ENCODE measurements at places on chromosomes 3 and 15.

- no peak for DNase-seq
Measured at GRCh38 chr3:169058681-169059080, 604.8 kb downstream of the MECOM start.

GRCh38 chr3:189394599-189395121 lies 222.9 kb downstream of the TPRG1 start:
- DNase-seq, result no peak

GRCh38 chr15:29860872-29861271 lies 38.6 kb upstream of the TJP1 start:
- no peak for DNase-seq

DNA sequence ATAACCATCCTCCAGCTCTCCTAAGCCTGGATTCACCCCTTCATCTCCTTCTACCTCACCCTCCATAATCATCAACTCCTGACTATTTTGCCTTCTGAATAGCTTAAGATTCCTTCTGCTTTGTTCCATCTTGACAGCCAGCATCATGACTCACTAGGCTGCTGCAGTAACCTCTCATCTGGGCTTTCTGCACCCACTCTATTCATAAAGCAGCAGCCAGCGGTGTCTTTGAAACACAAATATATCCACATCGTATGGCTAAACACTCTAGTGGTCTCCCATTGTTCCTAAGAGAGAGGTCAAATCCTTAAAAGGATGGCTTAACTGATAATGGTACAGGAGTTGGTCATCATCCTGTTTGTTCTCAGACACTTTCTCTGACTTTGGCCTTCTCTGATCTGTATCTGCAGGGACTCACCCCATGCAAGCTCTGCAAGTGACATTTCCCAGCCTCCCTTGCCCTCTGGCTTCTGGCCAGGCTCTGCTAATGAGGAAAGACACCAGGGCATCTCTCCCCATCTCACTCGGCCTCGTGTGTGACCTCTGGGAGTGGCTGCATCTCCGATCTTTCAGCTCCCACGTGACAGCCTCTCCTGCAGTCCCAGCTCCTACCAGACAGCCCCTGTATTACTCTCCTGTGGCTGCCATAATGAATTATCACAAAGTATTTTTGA lies 6.2 kb downstream of the GRK7 start:
- DNase-seq, result no peak

GRCh38 chr15:54011656-54012055 lies 33.4 kb downstream of the UNC13C start:
- no peak for DNase-seq

GRCh38 chr3:41317718-41318117 lies 118.4 kb downstream of the CTNNB1 start:
- no peak for DNase-seq

- no peak for DNase-seq
Measured at GRCh38 chr3:188581792-188582191, 427.8 kb downstream of the LPP start.

GRCh38 chr3:154987846-154988245 lies 92.3 kb upstream of the MME start:
- no peak for DNase-seq

- no peak for DNase-seq
Measured at GRCh38 chr15:72402726-72403125, 4.6 kb downstream of the TMEM202 start.

- DNase-seq, result no peak
Measured at GRCh38 chr15:73686781-73687256, 2.6 kb downstream of the CD276 start.

- DNase-seq, result no peak
Measured at GRCh38 chr3:197881970-197882338, 68.0 kb upstream of the RPL35A start.

DNA sequence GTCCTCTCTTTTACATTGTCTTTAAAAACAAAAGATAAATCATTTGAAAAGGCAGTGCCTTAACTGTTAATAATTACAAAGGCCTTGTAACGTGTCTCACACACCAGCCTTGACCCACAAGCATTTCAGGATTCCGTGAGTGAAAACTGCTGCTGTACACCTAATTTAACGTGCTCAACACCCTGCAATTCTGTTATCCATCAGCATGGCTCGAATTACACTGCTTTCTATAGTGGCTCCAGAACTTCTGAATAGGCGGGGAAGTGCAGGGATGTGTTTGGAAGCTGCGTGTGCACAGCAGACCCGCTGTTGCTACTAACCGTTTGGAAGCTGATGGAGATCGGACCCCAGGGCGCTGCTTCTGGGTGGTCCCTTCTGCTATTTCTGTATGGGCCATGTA lies 9.9 kb upstream of the ETFA start:
- DNase-seq, result no peak

DNA sequence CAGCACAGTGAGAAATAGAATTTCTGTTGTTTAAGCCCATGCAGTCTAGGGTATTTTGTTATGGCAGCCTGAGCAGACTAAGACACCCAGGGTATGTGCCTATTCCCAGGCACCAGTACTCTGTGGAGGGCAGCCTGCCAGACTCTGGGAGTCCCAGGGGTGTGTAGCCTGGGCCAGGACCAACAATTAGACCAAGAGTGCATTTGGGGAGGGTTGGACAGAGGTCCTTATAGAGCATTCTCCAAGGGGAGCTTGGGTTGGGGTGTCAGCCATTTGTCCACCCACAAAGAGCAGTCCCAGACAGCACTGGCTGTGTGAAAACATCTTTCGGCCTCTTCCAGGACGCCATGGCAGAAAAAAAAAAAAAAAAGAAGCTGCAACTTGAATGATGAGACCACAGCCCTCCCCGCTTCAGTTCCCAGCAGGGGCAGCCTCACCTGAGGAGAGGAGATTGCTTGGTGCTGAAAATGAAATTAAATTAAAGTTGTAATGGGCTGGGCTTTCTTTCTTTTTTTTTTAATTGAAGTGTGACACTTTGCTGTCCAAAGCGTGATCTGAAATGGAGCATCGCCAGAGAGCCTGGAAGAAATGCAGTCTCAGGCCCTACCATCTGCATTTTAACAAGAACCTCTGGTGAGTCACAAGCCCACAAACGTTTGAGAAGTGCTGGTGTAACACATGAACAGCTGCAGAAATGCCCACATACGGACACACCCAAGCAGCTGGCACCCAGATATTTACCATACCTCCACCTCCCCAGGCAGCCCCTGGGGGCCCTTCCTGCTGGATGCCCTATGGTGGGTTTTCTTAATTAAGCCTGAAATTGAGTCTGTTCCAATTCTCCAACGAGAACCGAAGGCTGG lies 21.3 kb upstream of the CAV3 start:
- DNase-seq, result no peak

DNA sequence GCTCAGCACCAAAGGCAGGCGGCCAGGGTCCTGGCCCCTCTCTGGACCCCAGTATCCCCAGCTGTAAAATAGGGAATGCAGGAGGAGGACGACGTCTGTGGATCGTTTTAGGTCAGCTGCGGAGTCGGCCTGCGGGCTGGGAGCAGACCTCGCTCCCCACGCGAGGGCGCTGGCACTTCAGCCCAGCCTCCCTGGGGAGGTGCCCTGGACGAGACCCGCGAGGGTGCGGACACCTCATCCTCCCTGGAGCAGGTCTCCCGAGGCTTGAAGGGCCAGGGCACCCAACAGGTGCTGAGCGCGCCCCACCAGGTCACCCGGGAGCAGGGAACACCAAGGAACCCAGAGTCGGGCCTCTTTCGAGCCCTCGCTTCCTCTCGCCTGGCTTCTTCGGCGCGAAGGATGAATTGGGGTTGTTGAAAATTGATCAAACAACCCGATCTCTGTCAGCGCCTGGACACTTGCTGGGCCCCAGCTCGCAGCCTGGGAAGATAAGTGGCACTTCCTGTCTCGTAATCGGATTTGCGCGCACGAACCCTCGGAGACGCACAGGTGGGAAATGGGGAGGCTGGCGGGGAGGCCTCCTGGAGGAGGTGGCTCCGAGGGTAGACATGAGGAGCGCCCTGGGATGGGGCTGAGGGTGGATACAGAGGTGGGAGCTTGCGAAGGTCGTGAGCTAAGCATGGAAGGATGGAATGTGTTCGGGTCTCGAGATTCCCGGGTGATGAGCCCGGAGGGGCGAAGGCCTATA lies 588 bp upstream of the VIPR1 start:
- peak; percentile 58 for DNase-seq

- no peak for DNase-seq
Measured at GRCh38 chr3:98807561-98807960, 44.4 kb downstream of the ST3GAL6 start.

DNA sequence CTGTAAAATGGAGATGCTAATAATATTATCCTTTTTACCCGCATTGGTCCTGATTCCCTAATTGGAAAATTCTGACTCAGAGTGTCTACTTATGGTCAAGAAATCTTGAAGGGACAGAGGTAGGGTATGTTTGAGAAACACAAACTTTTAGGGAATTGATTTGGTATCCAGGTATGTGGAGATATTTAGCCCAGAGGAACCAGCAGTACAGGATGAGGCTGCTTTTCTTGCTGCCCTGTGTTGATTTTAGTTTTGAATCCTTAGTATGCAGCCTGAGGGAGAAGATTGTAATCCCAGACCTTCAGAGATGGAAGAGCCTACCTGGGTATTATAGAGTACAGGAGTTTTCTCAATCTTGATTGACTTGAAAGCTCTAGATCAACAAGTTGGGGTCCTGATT lies 569.1 kb downstream of the PDCD6IP start:
- DNase-seq, result no peak

GRCh38 chr15:75663931-75664421 lies 16.3 kb downstream of the SNX33 start:
- DNase-seq, result no peak

DNA sequence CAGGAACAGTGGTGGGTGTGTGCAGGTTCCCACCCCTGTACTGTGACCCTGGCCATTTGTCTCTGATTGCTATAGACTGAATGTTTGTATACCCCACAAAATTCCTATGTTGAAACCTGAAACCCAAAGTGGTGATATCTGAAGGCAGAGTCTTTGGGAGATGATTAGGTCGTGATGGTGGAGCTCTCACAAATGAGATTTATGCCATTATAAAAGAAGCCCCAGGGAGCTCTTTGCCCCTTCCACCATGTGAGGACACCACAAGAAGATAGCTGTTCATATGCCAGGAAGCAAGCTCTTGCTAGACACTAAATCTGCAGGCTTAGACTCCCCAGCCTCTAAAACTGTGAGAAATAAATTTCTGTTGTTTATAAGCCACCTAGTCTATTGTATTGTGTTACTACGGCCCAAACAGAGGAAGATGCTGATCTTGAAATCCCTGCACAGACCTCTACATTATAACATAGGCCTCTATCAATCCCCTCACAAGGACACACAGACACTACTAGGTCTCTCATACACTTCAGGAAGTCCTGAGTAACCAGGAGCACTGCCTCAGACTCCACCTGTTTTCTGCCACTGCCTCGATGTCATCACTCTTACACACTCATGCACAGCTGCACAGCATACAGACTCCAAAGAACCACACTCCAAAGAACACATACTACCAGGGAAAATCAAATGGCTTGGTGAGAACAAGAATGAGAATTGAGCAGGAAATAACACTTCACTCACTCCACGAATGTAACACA lies 14.7 kb downstream of the IGSF11 start:
- no peak for DNase-seq

GRCh38 chr15:63436872-63437375 lies 55.3 kb upstream of the CA12 start:
- DNase-seq, result peak; percentile 33

DNA sequence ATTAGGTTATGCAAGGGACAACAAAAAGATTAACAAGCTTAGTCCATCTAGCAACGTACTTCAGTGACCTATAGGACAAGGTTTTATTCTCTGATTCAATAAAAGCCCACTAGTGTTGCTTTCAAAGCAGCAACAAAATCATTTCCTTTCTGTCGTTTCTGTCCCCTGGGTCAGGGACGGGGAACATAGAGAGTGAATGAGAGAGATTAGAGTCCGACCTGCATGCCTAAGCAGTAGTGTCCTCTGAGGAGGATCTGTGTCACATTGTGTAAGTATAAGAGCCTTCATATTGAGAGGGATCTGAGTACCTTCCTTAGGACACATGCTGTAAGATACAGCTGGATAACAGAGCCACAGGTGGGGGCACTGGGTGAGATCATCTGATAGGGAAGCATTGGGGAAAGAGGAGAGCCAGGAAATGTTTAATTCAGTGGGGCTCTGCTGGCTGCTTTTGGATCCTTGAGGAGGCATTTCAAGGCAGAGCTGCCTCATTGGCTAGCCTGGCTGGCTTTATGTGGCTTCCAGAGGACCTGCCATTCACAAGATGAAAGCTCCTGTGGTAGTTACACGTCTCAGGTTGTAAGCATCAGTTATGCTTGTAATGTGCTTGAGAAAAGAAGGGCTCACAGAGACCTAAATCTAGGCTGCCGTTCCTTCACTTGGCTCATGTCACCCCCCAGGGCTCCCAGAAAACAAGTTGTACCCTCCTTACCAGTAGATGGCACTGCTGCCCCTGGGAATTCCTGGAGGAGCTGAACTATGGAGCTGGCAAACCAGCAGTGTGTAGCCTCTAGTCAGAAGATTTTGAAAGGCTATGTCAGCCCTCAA lies 2.7 kb downstream of the TMEM108 start:
- peak; percentile 39 for DNase-seq

DNA sequence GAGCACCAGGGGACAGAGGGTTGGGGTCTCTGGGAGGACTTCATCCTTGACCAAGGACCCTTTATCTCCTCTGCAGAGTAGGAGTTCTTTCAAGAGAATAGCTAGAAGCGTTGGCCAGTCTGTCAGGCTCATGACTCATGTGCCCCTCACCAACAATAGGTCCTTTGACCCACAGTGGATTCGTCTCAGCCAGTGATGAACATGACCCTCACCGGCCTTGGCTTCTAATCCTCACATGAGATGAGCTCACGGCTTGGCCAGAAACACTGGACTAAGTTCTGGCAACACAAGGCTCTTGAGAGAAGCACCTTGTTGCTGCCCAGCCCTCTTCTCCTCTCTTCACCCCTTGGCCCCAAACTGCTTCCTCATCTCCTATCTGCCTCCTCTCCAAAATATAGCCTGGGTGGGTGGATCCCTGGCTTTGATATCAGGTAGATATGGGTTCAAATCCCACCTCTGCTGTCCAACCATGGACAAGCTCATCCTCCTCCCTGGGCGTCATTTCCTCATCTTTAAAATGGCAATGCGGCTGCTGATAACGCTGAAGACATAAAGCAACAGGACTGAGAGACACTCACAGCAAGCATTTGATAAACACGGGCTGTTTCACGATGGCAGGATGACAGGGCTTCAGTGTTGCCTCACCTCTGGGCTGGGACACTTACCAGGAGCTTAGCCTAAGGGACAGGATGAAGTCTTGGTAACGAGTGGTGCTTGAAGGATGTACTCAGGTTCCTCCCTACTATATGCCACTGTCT lies 446.7 kb upstream of the PROK2 start:
- no peak for DNase-seq

GRCh38 chr3:67044955-67045354 lies 46.8 kb downstream of the KBTBD8 start:
- DNase-seq, result no peak

DNA sequence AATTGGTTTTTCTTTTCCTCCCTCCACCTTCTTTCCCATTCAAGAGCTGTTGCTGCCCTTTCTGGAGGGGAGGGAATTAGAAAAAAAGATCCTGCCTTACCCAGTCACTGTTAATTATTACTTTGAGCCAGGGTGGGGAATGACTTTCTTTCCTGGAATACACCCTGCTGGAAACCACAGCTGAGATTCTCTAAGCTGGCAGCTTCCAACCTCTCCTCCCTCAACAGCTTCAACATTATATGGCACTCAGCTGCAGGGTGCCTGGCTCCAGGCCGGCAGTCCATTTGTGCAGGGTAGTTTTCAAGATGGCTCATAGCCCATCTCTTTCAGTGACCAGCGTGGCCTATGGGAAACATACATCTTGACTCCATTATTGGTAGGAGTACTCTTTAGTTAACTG lies 105.8 kb downstream of the UBE3A start:
- DNase-seq, result no peak

All from GM19239 (cell line).